ENCODE measurements at places on chromosomes 2 and 18.

DNA sequence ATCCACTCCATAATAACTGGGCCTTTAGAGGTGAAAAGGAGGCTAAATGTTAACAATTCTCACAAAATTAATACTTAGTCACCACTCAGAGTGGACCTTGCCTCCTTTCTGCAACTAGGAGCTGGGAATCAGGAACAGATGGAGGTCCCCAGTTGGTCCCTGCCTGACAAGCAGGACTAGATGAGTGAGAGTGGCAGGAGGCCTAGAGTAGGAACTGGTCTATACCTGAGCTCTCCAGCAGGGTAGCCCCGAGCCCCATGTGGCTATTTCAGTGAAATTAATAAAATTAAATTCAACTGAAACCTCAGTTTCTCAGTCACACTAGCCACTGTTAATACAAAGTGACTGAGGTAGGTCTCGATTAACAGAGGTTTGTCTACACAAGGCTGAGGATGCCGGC, 150.5 kb downstream of the MYO5B start:
- DNase-seq: peak; percentile 22

GRCh38 chr18:26543373-26543772, 5.0 kb downstream of the KCTD1 start:
- DNase-seq: no peak

- no peak for DNase-seq
These were observed 17.1 kb upstream of the TMEM237 start for GRCh38 chr2:201660293-201660895.

DNA sequence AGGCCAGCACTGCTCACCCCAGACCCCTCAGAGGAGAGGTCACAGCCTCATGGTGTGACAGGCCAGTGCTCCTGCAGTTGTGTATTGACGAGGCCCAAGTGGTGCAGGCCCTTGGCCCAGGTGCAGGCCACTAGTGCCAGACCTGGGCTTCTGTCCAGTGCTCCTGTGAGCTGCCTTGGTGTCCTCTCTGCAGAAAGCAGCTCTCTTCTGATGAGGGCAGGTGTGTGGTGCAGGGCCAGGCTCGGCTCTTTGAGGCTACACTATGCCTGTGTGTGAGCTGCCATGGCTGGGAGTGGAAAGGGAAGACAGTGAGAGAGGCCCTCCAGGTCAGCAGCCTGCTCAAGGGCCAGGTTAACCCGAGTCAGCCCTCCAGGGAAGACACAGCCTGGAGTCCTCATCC, 17.1 kb downstream of the EHD3 start:
- no peak for DNase-seq

GRCh38 chr2:202689898-202690297, 55.1 kb downstream of the FAM117B start:
- no peak for DNase-seq
